ENCODE measurements at places on chromosomes 3 and 15.

DNA sequence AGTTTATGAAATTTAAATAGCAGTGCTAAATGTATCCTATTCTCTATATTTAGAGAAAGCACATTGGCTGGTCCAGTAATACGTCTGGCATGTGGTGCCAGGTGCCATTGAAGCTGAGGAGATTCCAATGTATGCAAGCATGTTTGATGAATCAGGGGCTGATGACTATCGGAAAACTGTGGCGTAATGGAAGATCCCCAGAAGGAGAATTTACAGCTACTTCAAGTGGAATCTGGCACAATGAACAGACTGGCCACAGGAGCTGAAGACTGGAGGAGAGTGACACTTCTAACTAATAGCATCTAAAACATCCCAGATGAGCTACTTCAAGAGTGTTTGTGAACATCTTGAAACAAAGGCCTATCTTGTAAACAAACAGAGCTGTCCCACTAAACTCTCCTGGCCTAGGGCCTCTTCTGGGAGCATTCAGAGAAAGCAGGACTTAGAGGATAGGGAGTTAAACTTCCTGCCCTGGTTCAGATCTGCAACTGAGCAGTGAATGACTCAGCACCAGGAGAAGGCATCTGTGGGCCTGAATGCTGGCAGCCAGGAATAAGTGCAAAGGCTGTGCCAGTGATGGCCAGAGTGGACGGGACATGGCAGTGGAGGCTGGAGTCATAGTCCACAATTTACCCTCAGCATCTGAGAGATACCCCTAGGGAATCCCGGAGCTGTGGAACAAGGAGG is 15.2 kb upstream of the ACTC1 start:
- no peak for DNase-seq

DNA sequence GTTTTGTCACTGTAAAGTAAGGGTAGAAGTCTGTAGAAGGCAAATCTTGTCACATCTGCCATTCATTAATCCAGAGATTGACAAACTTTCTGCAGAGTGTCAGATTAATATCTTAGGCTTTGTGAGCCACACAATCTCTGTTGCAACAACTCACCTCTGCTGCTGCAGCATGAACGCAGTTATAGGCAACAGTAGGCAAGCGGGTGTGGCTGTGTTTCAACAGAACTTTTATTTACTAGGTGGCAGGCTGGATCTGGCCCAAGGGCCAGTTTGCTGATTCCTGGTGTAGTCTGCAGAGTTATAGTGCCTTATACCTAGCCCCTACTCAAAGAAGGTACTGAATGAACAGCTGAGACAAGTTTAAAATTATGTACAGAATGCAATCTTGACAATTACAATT is 396.7 kb downstream of the FOXP1 start:
- no peak for DNase-seq

- DNase-seq: no peak
These were observed 106.2 kb upstream of the CHMP2B start for GRCh38 chr3:87120881-87121280.

- DNase-seq: no peak
These were observed 6.7 kb downstream of the ARGFX start for GRCh38 chr3:121574449-121574848.
